HFFc6 (cell line): ENCODE measurements at places on chromosomes 4 and X.

DNA sequence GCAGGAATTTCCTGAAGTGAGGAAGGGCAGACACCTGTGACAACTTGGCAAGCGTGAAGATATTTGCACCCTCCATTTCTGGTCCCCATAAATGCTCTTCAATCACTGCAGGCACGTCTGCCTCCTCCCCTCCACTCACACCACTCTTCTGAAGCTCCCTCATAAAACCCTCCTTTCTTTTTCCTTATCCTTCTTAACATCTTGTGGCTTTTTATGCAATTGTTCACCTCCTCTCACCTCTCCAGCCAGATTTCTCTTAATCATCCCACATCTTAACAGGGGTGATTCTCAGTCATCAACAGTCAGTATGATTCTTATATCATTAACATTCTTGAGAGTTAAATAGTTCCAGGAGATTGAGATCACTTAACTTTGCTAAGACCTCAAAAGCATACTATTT, 277.4 kb downstream of the SPRY1 start:
- H3K36me3 ChIP-seq: no peaks in the 10 kb centered on the region
- H3K4me3 ChIP-seq: peak overlapping the region; percentile 0; the same call in 1 of the 2 replicates
- H3K27me3 ChIP-seq: peaks cover 3% of the 10 kb centered on the region; the same call in 1 of the 2 replicates

GRCh38 chr4:61202638-61203435, 2.7 kb downstream of the ADGRL3 start:
- H3K4me3 ChIP-seq: no peak overlapping the region
- no peak for DNase-seq
- peaks cover 22% of the 10 kb centered on the region for H3K27me3 ChIP-seq
- H3K36me3 ChIP-seq: no peaks in the 10 kb centered on the region
- H3K4me1 ChIP-seq: no peaks in the 10 kb centered on the region
- H3K27ac ChIP-seq: no peak overlapping the region

DNA sequence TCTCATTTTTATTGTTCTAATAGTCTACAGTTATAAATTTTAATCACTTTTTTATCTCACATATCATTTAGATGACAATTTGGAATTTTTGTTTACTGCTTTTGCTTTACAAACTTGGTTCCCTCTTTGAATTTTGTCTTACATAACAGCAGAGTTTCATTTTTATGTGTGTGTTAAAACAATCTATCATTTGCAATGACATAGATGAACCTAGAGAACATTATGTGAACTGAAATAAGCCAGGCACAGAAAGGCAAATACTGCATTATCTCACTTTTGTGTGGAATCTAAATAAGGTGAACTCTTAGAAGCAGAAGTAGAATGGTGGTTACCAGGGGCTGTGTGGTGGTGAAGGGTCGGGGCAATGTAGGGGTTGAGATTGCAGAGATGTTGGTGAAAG, 170.7 kb downstream of the GASK1B start:
- no peaks in the 10 kb centered on the region for H3K36me3 ChIP-seq
- no peak overlapping the region for H3K27ac ChIP-seq

DNA sequence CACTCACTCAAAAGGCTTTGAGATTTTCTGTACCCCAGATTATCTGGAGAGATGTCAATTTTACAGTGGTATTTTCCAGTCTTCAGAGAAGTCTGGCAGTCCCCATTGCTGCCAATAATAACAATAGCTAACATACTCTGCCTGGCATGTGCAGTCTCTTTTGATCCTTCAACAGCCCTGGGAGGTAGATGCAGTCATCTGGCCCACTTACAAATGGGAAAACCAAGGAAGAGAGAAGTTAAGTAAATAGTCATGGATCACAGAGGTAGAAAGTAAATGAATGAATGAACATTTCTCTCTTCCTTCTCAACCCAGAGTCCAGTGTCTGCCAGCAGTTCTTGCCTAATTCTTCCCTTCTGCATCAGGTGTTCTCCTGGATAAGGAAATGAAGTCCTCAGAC, 113.0 kb upstream of the EDNRA start:
- no peak overlapping the region for H3K27ac ChIP-seq
- no peaks in the 10 kb centered on the region for H3K36me3 ChIP-seq
- no peak for DNase-seq
- peaks cover 56% of the 10 kb centered on the region for H3K4me1 ChIP-seq
- peaks cover 2% of the 10 kb centered on the region for H3K27me3 ChIP-seq
- no peak overlapping the region for H3K4me3 ChIP-seq

DNA sequence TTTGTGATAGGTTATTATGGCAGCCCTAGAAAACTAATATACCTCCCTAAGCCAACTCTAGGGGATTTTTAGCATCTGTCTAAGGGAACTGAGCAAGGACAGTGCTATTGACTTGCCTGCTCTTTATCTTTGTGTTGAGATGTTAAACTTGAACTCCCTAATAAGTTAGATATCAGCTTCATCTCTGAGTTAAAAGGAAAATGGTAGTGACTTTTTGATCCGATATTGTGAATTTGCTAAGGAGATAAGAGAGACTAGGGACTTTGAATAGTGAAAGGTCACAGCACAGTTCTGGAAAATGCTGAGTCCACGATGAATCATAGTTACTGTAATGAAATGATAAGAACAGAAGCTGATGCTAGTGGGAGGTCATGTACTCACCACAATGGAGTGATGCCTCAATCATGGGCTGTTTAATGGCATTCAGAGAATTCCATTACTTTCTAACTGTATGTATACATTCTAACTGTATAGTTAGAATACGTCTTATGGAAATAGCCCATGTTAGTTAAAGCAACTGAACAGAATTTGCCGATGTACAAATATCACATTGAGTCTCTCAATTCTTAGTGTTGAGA, 147.2 kb downstream of the GLRA3 start:
- H3K36me3 ChIP-seq: no peaks in the 10 kb centered on the region
- H3K27ac ChIP-seq: no peak overlapping the region
- no peaks in the 10 kb centered on the region for H3K4me1 ChIP-seq
- H3K4me3 ChIP-seq: no peak overlapping the region

- H3K27ac ChIP-seq: 0 out of 2 replicates have a peak overlapping the region, but pooled peaks have one; percentile 13
- DNase-seq: no peak
- H3K27me3 ChIP-seq: no peaks in the 10 kb centered on the region
- peaks cover 43% of the 10 kb centered on the region for H3K4me1 ChIP-seq
- H3K4me3 ChIP-seq: no peak overlapping the region
- peaks cover 43% of the 10 kb centered on the region for H3K36me3 ChIP-seq
Measured at GRCh38 chr4:77927991-77928925, 65.6 kb downstream of the MRPL1 start.

DNA sequence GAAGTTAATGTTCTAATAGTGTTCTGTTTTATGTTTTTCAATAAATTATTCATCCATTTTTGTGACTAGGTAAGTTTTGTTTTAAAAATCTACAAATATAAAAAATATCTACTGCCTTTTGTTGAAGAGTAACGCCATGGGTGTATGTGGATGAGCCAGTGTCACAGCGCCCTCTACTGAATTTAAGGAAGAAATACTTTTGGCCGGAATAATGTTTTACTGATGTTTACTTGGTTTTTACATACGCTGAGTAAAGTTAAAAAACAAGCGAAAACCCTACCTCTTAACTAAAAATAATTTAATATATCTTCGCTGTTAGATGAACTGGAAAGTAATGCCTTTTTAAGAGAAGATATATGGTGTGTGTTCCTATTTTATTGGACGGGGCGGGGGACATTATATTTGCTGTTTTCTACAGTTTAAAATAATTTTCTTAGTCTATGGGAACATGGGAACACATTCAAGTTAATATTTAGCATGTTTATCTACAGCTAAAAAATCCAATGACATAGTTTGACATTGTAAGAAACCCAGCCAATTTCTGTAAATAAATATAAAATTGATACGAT, 86.1 kb downstream of the CPE start:
- no peak overlapping the region for H3K27ac ChIP-seq
- H3K4me1 ChIP-seq: peaks cover 14% of the 10 kb centered on the region
- no peaks in the 10 kb centered on the region for H3K36me3 ChIP-seq
- no peak overlapping the region for H3K4me3 ChIP-seq
- peak; percentile 30 for DNase-seq

GRCh38 chr4:87982446-87983010, 7.0 kb downstream of the SPP1 start:
- H3K4me3 ChIP-seq: no peak overlapping the region
- peaks cover 6% of the 10 kb centered on the region for H3K27me3 ChIP-seq
- DNase-seq: no peak
- no peaks in the 10 kb centered on the region for H3K36me3 ChIP-seq
- no peak overlapping the region for H3K27ac ChIP-seq

DNA sequence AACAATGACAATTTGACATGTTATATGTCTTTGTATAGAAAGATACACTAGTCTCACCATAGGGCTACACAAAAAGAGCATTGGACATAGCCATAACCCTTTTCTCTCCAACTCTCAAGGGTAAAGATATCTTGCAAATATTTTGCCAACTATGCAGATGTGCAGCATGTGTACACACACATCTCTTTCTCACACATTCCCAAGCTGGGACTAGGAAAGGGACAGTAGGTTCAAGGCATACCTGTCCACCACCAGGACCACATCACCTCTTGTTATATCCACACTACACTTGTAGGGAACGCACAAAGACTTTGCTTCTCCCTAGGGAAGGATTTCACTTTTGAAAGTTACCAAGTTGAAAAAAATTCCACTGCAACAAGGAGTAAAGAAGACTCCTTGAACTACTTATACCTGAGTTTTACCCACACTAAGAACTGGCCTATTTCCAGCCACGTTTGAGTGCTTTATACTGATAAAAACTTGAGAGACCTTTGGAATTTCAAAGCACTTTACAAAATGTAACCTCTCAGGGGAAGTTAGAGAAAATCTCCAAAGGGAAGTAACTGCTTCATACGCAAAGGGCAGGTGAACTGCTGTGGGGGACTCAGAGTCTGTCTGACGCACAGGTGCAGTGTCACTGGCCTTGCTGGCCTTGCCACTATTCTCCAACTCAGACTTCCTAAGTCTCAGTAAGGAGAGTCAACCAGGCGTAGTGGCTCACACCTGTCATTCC, 36.9 kb downstream of the NR3C2 start:
- no peaks in the 10 kb centered on the region for H3K4me1 ChIP-seq
- no peak for DNase-seq
- no peak overlapping the region for H3K27ac ChIP-seq
- no peaks in the 10 kb centered on the region for H3K36me3 ChIP-seq
- no peaks in the 10 kb centered on the region for H3K27me3 ChIP-seq
- H3K4me3 ChIP-seq: no peak overlapping the region

GRCh38 chr4:15438939-15439524, 11.2 kb downstream of the C1QTNF7 start:
- peak; percentile 19 for DNase-seq
- peak overlapping the region; percentile 10; the same call in 1 of the 2 replicates for H3K27ac ChIP-seq
- H3K36me3 ChIP-seq: no peaks in the 10 kb centered on the region
- no peaks in the 10 kb centered on the region for H3K27me3 ChIP-seq
- H3K4me3 ChIP-seq: no peak overlapping the region

GRCh38 chrX:52082578-52082977, 13.6 kb upstream of the MAGED4B start:
- DNase-seq: peak; percentile 59
- peaks cover 7% of the 10 kb centered on the region for H3K27me3 ChIP-seq
- no peak overlapping the region for H3K4me3 ChIP-seq
- H3K36me3 ChIP-seq: no peaks in the 10 kb centered on the region
- H3K27ac ChIP-seq: no peak overlapping the region

GRCh38 chrX:13000301-13000811, 25.4 kb downstream of the TMSB4X start:
- no peak for DNase-seq
- H3K27ac ChIP-seq: no peak overlapping the region

DNA sequence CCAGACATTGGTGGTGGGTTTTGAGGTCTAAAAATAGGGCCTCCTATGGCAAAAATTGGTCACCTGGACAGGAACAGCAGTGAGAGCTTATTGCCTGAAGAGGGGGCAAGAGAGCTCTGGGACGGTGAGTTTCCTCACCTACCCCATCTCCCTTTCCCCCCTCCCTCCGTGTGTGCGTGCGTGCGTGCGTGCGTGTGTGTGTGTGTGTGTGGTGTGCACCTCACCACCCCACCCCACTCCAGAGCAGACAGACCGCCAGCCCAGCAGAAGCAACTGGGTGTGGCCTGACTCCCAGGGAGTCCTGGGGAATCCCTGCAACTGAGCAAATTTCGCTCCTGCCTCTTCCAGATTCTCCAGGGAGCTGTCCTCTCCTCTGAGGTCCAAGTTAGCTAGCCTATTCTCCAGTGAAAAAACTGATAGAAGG, 44.7 kb downstream of the PRPS1 start:
- no peak overlapping the region for H3K27ac ChIP-seq
- H3K27me3 ChIP-seq: no peaks in the 10 kb centered on the region; the same call in 1 of the 2 replicates
- H3K4me1 ChIP-seq: peaks cover 23% of the 10 kb centered on the region

- H3K27me3 ChIP-seq: peaks cover 18% of the 10 kb centered on the region
- peaks cover 50% of the 10 kb centered on the region for H3K36me3 ChIP-seq
- DNase-seq: no peak
Measured at GRCh38 chrX:1386338-1387127, 5.4 kb downstream of the SLC25A6 start.

DNA sequence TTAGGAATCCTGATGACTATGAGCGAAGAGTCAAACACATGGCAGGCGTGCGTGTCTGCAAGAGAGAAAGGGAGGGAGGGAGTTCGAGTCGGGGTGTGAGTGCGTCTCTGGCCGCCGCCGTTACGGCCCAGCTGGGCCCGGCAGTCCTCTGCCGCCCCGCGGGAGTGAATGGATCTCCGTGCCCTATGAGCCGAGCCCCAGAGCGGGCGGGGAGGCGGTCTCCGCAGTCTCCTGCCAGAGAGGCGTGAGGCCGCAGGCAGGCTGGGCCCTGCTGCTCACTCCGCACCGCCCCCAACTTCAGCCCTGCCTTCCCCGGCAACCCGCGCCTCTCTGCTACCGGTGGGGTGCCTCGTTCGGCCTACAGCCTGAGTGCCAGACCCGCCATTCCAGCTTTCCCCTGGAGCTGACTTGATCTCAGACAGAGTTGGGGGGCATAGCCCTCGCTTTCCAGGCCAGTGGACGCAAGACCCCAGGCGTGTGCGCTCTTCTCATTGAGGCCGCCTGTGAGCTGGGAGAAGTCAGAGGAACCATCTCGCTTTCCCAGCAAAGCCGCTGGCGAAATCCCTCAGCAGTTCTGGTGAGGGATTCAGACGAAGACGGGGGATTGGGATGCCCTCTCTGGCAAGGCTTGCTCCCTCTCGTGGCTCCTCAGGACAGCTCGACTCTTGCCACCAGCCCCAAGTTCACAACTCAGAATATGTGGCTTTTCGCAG, 1.4 kb downstream of the SLC16A2 start:
- no peaks in the 10 kb centered on the region; the same call in 1 of the 2 replicates for H3K27me3 ChIP-seq
- no peaks in the 10 kb centered on the region for H3K36me3 ChIP-seq
- H3K27ac ChIP-seq: peak overlapping the region; percentile 86
- H3K4me3 ChIP-seq: peak overlapping the region; percentile 94

GRCh38 chr4:22500128-22500611, 15.7 kb downstream of the ADGRA3 start:
- H3K27ac ChIP-seq: no peak overlapping the region
- no peak overlapping the region for H3K4me3 ChIP-seq
- no peak for DNase-seq
- no peaks in the 10 kb centered on the region for H3K27me3 ChIP-seq
- H3K36me3 ChIP-seq: peaks cover 9% of the 10 kb centered on the region; the same call in 1 of the 2 replicates

GRCh38 chr4:122038896-122039295, 87.0 kb upstream of the TRPC3 start:
- no peak overlapping the region for H3K27ac ChIP-seq
- DNase-seq: no peak
- H3K4me3 ChIP-seq: no peak overlapping the region
- no peaks in the 10 kb centered on the region for H3K4me1 ChIP-seq
- peaks cover 4% of the 10 kb centered on the region; the same call in 1 of the 2 replicates for H3K27me3 ChIP-seq
